Right ventricle myocardium superior (tissue), 1 donor: ENCODE measurements at places on chromosomes 7 and 10. TPM values are rescaled to one million over a fixed set of nuclear protein-coding genes. Genes with fewer than 3 reads are reported as not detected.

Gene DDC
- not detected for total RNA-seq

Gene SPDYE16
- total RNA-seq = not detected

Gene CBX3
- total RNA-seq = 54.2 TPM

Gene PVRIG
- not detected for total RNA-seq

DNA sequence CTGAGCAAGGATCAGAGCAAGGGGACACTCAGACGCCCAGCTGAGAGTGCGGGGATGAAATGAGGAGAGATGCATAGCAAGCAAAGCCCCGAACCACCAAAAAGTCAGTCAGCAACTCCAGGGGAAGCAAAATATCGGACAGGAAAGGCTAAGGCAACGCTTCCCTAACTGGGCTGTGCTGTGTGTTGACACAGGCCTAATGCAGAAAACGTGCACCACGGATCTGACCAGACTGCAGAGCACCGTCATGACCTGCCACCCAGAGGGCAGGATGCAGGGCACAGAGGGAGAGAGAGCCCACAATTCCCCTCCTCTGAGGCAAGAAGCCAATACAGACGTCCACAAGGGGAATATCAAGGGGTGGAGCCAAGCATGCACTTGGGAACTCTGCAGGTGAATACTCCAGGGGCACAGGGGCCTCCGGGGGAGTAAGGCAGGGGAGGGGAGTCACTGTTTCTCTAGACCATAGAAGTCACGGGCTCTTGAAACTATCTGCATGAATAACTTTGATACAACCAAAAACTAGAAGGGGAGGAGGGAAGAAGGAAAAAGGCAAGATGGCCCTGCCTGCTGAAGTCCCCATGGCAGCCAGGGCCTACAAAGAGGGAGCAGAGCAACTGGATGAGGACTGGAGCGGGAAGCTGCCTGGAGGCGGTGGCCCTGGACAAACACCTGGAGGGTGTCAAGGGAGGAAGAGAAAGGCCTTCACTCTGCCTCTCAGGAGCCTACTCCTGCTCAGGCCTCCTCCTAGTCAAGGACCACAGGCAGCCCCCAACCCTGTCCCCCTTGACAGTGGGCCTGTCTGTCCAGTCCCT, 26.2 kb downstream of the GRID1 start:
- peak; percentile 12 for DNase-seq

- no peak for DNase-seq
These were observed 142.7 kb downstream of the ADARB2 start for GRCh38 chr10:1594372-1595241.

DNA sequence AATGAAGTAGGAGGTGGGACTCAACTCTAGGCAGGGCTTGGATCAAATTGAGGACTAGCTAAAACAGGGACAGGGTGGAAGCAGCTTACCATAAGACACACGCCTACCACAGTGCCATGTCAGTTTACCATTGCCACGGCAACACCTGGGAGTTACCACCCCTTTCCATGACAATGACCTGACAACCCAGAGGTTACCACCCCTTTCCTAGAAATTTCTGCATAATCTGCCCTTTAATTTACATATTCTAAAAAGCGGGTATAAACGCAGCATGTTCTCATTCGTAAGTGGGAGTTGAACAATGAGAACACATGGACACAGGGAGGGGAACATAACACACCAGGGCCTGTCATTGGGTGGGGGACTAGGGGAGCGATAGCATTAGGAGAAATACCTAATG, 72.7 kb downstream of the GCC1 start:
- DNase-seq = no peak
